ENCODE measurements at places on chromosomes 5 and 9. TPM values are rescaled to one million over a fixed set of nuclear protein-coding genes. Genes with fewer than 3 reads are reported as not detected.
A peak's percentile ranks its signal among the peaks of the same experiment; 100 is the strongest.

DNA sequence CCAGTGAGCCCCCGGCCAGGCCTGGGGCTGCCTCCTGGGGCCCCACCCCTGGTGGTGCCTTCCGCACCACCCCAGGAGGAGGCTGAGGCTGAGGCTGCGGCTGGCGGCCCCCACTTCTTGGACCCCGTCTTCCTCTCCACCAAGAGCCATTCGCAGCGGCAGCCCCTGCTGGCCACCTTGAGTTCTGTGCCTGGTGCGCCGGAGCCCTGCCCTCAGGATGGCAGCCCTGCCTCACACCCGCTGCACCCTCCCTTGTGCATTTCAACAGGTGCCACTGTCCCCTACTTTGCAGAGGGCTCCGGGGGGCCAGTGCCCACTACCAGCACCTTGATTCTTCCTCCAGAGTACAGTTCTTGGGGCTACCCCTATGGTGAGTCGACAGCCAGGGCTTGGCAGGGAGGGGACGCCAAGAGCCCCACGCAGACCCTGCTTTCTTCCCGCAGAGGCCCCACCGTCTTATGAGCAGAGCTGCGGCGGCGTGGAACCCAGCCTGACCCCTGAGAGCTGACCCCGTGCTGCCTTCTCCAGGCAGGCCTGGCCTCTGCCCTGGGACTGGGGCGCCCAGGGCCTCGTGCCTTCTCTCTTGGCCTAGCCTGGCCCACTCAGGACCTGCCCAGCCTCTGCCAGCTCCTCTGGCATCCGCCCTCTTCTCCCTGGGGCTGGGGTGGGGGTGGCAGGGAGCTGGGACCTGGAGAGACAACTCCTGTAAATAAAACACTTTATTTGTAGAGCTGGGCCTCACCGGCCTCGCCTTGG is 4.0 kb upstream of the EHMT1 start:
- no peak for DNase-seq

Gene C5orf46
- not detected for total RNA-seq

Gene BARHL1
- not detected for total RNA-seq

DNA sequence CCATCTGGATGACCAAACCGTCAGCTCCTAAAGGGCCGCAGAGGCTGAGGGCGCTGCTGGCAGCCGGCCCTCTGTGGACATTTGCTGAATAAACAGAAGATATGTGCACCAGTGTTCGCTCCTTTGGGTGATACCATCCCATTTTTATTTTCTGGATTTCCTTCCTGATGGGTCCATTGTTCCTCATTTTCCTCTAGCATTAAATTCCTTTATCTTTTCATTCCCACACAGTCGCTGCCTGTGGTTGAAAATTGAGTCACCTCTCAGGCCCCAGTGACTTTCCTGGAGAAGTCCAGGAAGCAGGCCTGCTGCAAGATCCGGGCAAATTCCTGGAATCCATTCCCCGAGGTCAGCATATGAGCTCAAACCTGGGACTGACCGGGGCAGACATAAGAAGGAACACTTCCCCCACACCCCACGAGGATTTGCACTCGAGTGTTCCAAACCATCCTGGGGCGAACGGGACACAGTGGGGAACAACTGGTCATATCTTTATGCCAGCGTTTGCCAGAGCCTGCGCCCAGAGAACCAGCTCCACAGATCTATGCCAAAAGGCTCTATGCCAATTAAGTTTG is 86.7 kb upstream of the PCA3 start:
- no peak for DNase-seq

GRCh38 chr5:168747987-168748777 is 169.0 kb upstream of the PANK3 start:
- DNase-seq = no peak

Gene OR2K2
- 0.41 TPM for total RNA-seq

DNA sequence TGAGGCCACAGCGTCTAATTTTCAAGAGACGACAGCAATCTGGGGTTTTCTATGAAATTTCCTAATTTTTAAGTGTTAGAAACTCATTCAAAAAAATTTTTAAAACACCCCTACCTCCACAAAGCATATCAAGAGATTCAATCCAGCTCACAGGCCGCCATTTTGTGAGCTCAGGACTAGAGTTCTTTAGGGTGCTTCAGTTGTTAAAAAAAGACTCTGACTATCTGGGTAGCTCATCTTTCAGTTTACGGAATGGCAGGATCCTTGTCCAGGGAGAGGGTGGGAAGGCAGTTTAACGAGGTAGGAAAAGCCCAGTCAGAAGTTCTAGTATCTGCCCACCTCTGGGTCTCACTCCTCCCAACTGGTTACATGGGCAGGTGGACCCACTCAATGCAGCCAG is 43.1 kb downstream of the CAMK2A start:
- no peak for DNase-seq

- DNase-seq = no peak
Measured at GRCh38 chr5:106088462-106088861, 1582.3 kb downstream of the EFNA5 start.

DNA sequence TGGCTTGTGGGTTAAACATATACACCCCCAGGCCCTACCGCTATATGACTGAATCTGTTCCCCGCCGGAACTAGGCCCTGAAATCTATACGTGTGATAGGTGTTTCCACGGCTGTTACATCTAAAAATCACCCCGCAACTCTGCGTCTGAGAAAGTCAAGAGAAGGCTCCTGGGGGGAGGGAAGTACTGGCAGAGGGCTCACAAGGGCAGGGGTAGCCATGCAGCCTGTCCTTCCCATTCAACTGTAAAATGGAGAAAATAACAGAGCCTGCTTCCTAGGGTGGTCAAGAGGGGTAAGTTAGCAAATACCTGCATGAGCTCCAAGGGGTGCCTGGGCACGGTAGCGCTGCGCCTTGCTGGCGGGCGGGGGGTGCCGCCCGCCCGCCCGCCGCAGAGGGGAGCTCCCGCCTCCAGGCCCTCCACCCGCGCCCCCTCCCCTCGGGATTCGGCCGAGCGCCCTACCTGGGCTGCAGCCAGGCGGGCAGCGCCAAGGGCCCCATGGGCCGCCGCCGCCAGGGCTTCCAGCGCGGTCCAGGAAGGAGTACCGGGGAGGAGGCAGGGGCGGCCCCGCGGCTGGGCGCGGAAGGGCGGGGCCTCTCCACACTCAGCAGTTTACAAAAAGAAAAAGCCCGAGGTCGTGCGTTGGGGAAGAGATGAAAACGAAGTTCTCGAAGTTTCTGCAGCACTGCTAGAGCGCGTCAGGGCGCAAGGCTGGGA is at the start of gene HACD4:
Gene HACD4 (minus strand): TSS at position 550 of the 717 bp plus-strand sequence. CDS start 50 bp downstream, at position 500.
- peak; percentile 63 for DNase-seq

- DNase-seq = no peak
Measured at GRCh38 chr5:64505769-64506566, at the start of gene RGS7BP. Gene RGS7BP (plus strand): TSS chr5:64506015. CDS start chr5:64506625, 610 bp downstream.

All from frontal cortex (tissue), 4 donors.